ENCODE measurements at places on chromosomes 4 and X.
A peak's percentile ranks its signal among the peaks of the same experiment; 100 is the strongest.

GRCh38 chrX:40877887-40878286 lies 142.5 kb upstream of the MED14 start:
- peak; percentile 20 for DNase-seq

DNA sequence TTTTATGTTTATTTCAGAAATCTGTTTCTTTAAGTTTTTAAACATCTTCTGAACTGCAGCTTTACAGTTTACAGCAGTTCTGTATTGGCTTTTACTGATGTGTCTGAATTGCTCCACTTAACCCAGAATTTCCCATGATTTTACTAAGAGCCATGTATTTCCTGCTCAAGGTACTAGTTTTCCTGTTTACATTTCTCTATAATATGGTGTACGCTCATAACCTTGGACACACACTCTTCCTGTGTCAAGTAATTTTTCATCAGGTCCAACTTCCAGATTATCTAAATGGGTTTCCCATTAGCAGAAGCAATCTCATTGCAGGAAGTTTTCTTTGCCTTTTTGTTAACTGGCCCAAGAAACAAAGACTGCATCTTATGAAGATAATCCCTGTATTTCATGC lies 12.3 kb downstream of the ELF2 start:
- no peak for DNase-seq

- DNase-seq = no peak
Observed at GRCh38 chr4:113405874-113406722, 355.4 kb downstream of the CAMK2D start.

DNA sequence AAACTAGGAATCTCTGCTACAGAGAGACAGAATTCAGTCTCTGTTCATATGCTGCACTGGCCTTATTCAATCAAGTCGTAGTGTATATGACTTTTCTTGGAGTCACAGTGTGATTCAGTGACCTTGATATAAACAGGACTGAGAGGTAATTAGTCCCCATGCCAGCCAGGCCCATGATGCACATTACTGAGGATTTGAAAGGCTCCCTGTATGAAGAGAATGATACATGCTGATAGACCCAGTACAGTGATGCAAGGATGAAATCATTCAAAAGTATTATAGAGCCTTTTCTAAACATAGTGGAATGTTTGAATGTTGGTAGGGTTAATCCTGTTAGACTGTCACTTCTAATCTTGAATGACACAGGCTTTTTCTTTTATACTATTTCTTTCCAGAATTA lies 34.1 kb downstream of the ANXA3 start:
- DNase-seq = no peak

DNA sequence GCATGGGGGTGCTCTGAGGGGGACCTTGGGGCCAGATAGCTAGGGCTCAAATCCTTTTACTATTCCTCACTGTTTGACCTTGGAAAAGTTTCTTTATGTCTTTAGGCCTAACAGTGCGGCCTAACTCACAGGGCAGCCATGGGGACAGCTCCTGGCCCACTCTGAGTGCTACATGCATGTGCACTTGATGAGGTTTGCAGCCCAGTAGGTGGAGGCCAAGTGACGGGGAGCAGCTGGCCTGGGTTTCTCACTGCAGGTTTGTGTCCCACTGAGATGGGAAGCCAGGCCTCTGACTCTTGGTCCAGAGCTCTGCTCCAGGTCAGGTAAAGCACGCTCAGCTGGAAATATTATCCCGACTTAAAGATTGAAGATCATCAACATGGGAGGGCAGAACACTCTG lies 102.8 kb downstream of the SLC2A9 start:
- no peak for DNase-seq

- DNase-seq = no peak
Observed at GRCh38 chrX:153637121-153638040, 9.6 kb upstream of the DUSP9 start.

DNA sequence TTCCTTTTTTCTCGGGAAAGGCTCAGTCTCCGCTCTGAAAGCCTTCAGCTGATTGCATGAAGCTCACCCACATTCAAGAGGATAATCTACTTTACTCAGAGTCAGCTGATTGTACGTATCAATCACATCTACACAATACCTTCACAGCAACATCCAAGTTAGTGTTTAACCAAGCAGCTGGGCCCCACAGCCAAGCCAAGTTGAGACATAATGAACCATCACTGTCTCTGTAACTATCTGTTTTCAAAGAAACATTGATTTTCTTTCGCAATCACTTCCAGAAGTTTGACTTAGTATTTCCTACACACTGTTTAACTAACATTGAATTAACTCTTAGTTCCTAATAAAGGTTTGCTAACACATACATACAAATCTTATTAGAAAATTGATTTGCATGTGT lies 40.3 kb downstream of the RWDD4 start:
- DNase-seq = no peak

DNA sequence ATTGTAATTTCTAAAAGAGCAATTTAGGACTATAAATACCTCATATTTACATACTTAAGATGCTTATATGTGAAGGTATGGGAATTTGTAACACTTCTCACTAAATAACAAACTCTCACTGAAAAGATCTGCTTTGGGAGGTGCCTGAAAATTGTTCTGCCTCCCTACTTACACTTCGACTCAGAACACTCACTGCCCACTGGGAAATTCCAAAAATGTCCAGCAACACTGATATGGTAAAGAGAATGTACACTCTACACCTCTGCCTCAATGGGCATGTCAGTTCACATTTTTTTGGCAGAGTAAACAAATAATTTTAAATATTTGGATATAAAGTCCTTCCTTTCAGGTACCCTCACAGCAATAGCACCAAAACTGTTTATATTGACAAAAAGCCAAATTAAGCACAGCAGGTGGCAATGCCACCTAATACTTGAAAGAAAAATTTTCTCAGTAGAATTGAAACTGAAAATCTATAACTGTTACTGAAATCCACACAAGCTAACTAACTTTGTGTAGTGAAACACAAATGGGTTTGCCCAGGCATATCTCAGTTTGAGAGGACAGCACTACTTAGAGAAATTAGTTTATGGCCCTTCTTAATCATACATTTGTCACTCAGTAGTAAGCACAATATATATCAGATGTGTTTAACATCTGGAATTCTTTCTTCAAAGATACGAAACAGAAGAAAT lies 67.1 kb downstream of the PRDM5 start:
- DNase-seq = no peak

GRCh38 chr4:35124106-35124505 lies 1120.2 kb downstream of the ARAP2 start:
- no peak for DNase-seq

DNA sequence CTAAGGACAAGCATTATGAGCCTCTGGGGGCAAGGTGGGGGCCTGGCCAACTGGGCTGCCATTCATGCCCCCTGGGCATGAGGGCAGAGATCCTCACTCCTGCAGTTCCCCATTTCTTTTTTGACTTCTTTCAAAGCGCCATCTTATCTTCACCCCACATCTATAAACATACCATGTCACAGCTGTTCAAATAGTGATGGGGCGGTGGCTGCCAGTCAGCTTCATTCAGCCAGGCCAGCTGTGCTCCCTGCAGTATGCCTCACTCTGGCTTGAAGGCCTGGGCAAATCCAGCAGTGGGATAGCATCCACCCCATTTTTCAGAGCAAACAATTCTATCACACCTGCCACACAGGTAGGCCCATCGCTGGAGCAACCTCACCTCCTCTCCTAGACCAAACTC lies 85.5 kb downstream of the NHSL2 start:
- DNase-seq = peak; percentile 22

DNA sequence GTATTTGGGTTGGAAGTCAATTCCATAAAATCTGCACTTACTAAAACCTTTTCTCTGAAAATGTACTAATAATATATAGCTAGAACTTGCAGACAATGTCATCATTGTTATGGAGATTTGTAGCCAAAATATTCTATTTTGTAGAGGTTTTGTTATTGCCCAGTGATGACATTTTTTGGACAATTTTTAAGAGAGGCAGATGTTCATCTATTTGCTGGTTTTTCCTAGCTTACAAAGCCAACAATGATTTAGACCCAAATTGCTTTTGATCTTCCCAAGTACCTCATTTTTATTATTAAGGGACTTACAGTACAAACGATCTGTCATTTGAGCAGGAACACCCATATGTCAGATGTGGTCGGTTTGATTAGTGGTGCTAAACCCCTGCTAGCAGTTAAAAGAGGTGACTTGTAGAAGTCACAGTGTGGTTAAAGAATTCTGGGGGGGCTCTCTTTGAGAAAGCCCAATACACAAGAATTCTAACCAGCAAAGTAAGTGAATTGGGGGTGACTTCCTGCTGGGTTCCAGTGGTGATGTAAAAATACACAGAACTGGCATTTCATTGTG lies 136.2 kb downstream of the KIT start:
- DNase-seq = no peak

DNA sequence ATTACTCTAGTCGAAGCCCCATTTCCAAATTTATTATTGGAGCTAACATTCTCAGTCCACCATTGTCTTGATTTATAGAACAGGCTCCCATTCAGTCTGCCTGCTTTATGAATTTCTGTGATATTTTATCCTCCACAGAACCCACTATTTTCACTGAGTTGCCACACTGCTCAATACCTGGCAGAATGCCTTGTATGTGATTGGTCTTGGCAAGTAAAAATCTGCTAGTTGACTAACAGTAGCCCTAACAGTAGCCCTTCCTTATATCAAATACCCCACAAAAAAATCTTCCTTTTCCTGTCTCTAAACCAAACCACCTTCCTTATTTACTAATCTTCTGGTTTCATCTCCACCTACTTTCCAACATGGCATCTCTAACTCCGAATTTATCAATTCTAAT lies 82.6 kb downstream of the CHM start:
- DNase-seq = no peak

DNA sequence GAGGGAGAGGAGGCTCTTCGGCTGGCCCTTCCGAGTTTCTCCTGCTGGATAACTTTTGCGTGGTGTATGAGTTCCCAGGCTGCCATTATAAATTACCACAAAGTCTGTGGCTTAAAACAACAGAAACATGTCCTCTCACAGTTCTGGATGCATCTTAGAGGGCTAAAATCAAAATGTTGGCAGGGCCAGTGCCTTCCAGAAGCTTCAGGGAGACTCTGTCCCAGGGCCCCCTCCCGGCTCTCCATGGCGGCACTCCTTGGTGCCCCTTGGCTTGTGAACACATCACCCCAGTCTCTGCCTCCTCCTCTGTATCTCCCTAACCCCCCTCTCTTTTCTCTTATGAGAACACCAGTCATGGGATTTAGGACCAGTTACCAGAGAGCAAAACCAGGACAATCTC lies 23.3 kb upstream of the PPP2R2C start:
- DNase-seq = no peak

- no peak for DNase-seq
Observed at GRCh38 chr4:141524116-141524515, 112.3 kb upstream of the IL15 start.

DNA sequence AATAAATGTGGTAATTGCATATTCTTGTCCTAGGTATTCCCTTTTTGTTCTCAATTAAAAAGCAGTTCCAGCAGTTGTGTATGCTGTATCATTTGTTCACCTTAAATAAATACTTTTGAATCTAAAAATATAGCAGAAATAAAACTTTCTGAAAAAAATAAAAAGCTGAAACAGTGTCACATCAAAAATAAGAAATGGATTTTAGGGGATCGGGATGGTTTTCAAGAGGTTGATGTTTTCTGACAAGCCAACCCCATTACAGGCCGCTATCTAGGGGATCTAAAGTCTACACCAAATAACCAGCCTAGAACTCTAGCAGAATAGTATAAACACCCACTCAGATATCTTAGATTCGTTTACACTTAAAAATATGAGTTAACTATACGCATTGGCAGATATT lies 95.4 kb upstream of the MAML3 start:
- DNase-seq = peak; percentile 36

- DNase-seq = no peak
Observed at GRCh38 chrX:20666331-20666730, 399.6 kb upstream of the RPS6KA3 start.

DNA sequence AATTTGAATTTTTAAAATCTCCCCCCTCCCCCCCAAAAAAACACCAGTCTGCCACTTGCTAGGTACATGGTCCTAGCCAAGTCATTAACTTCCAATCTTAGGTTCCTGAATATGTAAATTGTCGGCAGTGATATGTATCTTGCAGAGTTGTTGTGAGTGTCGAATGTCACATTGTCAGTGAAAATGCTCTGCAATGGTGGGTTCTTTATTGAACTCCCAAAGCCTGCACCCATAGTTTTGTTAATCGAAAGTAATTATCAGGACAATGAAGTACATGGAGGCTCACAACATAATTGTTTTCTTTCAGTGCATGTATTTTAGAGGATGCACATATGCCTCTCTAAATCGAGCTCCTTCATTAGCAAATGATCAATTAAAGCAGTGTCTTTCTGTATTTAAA lies 185.6 kb upstream of the S100G start:
- no peak for DNase-seq

DNA sequence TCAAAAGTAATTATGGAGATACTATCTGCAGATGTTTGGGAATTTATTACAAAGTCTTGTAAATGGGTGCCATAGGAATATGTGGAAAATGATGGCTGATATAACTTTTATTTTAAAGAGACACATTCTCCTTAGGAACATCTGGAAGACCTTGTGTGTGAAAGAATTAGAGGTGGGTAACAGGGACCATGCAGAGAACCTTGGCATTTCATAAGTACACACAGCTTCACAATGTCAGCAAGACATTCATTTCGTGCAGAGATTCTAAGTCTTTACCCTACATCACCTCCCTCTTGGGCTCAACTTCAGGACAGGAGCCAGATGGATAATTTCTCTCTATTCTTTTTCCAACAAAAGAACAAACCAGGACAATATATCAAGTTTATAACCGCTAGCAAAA lies 458.1 kb upstream of the INTU start:
- peak; percentile 65 for DNase-seq

- peak; percentile 97 for DNase-seq
Observed at GRCh38 chr4:180680305-180680704, 1562.9 kb upstream of the TENM3 start.

GRCh38 chr4:104976262-104976661 lies 170.4 kb upstream of the TET2 start:
- no peak for DNase-seq

DNA sequence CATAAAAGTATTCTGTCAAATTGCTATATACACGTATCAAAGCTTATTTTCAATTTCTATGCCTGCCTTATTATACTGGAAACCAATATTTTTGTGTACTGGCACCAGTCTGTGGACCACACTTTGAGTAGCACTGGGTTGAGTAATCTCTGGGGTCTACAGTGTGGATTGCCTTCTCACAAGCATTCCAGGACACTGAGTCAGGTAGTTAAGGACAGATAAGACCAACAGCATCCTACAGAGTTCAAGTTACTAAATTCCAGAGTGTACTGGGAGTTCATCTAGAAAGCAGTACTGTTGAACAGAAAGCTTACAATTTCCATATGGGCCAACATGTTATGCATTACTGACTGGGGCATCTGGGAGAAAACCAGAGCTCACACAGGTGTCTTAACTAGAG lies 61.8 kb downstream of the VMA21 start:
- no peak for DNase-seq

- DNase-seq = no peak
Observed at GRCh38 chrX:34900691-34901090, 41.9 kb upstream of the FAM47B start.

GRCh38 chr4:76012388-76012801 lies 5.1 kb upstream of the CXCL9 start:
- no peak for DNase-seq

GRCh38 chrX:10111364-10112148 lies 45.2 kb upstream of the CLCN4 start:
- DNase-seq = no peak

GRCh38 chr4:87073199-87074120 lies 138.6 kb downstream of the AFF1 start:
- DNase-seq = peak; percentile 90

GRCh38 chr4:173218411-173219125 lies 50.0 kb downstream of the GALNT7 start:
- peak; percentile 76 for DNase-seq

- DNase-seq = no peak
Observed at GRCh38 chr4:2356123-2357069, 62.0 kb downstream of the ZFYVE28 start.
